Sciatic nerve (tissue), 2 donors: ENCODE measurements at places on chromosomes 13 and 19. TPM values are rescaled to one million over a fixed set of nuclear protein-coding genes. Genes with fewer than 3 reads are reported as not detected.

The TMIGD2 gene
- total RNA-seq = 0.85 TPM

The POU2F2 gene
- 5.6 TPM for total RNA-seq

The CGB1 gene
- not detected for total RNA-seq

The PPFIA3 gene
- total RNA-seq = 6.3 TPM

The UPK1A gene
- not detected for total RNA-seq

The PLEKHF1 gene
- total RNA-seq = 30.4 TPM

DNA sequence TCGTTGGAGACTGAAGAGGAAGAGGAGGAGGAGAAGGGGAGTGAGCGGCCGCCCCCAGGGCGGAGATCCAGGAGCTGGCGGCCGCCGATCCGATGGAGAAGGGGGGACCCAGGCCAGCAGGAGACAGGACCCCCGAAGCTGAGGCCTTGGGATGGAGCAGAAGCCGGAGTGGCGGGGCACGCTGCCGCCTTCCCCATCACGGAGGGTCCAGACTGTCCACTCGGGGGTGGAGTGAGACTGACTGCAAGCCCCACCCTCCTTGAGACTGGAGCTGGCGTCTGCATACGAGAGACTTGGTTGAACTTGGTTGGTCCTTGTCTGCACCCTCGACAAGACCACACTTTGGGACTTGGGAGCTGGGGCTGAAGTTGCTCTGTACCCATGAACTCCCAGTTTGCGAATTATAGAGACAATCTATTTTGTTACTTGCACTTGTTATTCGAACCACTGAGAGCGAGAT, 1.8 kb downstream of the GADD45B start:
- no peak for DNase-seq

- no peak for DNase-seq
Observed at GRCh38 chr19:17264641-17264979, at the start of gene USHBP1. Gene USHBP1 (minus strand): TSS chr19:17264745. CDS start chr19:17264299, 446 bp downstream.

DNA sequence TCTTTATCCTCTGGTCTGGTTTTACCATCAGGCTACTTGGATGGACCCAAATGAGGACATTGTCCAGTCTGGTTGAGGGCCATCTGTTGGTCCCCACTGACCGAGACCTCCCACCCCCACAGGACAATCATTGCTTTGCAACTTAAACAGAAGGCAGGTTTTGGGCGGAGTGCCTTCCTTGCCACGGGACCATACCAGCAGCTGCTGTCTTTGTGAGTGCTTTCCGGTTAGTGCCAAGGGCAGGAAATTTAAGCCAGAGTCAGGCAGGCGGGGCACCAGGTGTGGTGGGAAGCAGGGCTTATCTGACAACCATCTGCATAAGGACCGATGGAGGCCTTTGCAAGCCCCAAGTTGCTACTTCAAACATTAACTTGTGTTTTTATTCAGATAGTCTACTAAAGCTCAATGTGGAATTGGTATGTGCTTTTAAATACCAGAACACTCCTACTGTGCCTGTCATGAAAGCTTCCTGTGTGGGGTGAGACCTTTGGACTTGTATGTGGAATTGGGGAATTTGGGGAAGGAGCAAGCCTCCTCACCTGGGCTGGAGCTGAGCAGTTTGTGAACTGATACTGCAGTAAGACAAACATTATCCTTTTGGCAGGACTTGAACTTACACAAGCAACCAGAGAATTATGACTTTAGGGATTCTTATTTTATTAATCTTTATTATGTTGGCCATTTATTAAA, 39.3 kb upstream of the UBE2L5 start:
- DNase-seq = no peak

DNA sequence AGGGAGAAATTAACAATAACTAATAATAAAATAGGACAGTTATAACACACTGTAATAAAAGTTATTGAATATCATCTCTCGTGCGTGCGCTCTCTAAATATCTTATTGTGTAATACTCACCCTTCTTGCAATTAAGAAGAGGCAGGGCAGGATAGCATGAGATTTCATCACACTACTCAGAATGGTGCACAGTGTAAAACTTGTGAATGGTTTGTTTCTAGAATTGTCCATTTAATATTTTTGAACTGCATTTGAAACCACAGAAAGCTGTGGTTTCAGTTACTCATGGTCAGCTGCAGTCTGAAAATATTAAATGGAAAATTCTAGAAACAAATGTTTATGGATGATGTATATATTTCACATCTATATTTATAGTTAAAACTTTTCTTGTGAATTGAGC, 161.1 kb downstream of the DCT start:
- DNase-seq = no peak

DNA sequence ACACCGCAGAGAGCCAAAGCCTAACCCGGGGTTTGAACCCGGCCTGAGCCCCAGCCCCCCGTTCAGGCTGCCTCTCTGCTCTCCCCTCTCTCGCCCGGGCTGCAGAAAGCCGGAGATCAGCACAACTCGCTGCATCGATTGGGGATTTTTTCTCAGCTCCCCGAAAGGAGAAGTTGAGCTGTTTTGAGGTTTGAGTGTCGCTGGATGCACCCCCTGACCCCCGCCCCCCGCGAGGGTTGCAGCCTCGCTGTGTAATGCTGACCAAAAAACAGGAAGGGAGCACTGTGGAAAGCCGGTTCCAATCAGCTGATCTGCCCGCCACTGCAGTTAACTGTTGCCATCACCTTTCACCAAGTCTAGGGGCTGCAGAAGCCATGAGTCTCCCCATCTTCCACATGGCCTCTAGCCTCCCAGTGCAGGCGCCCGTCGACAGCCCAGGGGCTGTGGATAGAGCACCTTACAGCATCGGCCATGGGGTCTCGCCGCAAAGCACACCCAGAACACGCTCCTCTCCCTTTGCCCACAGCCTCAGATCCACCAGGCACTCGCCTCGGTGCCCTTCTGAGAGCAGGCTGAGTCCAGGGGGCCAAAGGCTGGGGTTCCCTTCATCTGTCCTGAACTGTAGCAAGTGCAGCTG, 34.5 kb downstream of the MYO9B start:
- DNase-seq = peak; percentile 79

- DNase-seq = peak; percentile 78
Observed at GRCh38 chr13:46321494-46322225, 65.4 kb downstream of the RUBCNL start.

DNA sequence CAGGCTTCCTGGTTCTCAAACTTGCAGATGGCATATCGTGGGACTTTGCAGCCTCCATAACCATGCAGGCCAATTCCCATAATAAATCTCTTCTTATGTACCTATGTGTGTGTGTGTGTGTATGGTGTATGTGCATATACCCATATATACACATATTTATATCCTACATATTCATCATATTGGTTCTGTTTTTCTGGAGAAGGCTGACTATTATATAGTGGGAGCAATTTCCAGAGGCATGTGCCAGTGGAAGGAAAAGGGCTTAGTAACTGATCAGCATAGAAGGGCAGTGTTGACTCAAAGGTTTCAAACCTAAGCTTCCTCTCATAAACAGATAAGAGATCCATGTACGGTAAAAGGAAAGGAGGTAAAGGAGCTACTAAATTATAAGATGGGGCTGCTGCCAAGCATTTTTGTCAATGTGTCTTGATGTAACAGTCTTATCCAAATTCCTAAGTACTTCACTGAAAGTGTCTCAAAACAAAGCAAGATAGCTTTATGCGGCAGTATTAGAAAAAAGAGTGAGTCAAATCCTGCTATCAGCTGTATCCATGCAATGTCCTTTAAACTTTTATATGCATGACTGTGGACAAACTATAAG, 432.1 kb downstream of the TBC1D4 start:
- no peak for DNase-seq

DNA sequence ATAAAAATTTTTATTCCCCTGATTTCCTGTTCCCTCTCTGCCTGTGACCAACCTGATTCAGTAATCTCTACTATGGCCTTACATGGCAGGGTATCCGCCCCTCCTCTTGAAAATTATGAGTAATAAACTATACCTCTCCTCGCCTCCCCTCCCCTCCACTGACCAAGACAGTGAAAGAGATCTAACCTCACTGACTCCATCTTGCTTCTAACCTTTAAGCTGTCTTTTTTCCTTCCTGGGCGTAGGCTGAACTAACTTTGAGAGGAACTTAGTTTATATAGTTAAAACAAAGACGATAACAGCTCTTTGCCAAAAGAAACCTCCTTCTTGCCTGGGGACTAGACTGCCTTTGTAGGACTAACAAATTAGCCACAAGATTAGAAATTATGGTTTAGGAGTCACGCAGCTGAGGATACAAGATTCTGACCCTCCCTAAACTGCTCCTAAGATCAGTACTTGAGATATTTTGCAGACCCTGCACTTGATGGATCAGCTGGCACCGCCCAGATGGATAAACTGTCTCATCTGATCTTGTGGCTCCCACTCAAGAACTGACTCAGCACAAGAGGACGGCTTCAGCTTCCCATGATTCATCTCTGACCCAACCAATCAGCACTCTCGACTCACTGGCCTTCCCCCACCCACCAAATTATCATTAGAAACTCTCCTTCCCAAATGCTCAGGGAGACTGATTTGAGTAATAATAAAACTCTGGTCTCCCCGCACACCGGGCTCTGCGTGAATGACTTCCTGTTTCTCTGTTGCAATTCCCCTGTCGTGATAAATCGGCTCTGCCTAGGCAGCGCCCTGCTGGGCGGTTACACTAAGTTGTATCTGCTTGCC, 187.1 kb downstream of the TDRD3 start:
- DNase-seq = peak; percentile 69

DNA sequence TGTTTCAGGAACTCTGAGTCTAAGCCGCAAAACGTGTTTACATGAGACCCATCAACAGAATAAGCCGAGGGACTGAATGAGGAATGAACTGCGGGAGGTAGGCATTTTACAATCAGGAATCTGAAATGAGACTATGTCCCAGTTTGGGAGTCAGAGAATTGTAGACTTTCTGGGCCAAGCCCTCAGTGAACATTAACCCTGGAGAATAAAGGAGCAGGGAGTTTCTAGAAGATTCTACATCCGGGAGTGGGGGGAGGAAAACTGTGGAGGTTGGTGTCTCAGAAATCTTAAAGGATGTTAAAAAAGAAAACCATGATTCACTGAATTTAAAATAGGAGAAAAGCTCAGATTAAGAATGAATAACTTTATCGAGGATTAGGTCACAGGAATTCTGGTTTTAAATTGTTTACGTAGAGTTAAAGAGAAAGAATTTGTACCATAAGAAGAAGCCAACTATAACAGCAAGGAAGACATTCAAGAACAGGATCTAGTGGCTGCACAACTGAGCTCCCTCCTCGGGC, 18.5 kb downstream of the RFX2 start:
- DNase-seq = no peak

GRCh38 chr19:13137290-13137794, 12.8 kb downstream of the STX10 start:
- no peak for DNase-seq

DNA sequence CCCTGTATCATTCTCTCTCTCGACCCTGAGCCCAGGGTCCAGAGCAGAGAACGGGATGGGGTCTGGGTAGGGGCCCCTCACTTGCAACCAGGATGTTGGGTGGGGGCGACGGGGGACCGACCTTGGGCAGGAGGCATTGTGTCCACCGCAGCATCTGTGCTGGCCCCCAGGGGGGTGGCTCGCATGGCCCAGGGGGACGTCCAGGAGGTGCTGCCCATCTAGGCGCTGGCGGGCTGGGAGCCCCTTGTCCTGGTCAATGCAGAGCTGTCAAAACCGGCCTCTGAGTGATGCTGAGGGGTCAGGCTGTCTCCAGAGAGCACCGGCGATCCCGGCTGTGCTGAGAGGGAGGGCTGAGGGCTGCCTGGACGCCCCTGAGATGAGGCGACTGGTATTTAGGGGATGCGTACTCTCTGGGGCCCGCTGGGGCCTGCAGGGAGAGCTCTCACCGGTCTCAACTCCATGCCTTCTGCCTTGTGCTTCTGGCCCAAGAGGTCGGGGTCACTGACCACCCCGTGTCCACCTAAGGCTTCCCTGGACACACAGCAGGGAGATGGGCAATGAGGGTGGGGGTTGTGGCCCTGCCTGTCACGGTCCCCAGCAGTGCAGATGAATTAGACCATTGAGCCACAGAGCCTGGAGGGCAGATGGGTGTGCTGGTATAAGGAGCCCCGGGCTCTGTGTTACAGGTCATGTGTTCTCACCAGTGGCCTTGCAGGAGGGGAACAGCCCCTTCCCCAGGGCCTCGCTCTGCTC, 8.6 kb downstream of the RPS9 start:
- no peak for DNase-seq

DNA sequence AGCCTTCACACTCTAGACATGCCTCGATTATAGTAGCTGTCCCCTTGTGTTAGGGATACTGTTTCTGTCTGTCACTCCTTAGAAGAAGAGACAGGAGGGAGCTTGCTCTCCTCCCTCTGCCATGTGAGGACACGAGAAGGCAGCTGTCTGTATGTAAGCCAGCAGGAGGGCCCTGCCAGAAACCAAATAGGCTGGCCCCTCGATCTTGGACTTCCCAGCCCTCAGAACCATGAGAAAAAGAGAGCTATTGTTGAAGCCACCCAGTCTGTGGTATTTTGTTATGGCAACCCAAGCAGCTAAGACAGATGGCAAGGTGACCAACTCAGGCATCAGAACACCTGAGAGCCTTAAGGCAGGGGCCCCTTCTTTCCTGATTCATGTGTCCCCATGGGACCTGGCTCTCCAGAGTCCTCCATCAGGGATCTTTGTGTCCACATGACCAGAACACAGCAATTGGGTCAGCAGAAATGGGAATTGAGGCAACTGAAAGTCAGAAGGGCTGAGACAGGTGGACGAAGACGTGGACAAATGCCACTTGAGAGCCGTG, 65.6 kb upstream of the NPAS1 start:
- no peak for DNase-seq

GRCh38 chr13:102317593-102317992, 84.3 kb downstream of the FGF14 start:
- peak; percentile 68 for DNase-seq

DNA sequence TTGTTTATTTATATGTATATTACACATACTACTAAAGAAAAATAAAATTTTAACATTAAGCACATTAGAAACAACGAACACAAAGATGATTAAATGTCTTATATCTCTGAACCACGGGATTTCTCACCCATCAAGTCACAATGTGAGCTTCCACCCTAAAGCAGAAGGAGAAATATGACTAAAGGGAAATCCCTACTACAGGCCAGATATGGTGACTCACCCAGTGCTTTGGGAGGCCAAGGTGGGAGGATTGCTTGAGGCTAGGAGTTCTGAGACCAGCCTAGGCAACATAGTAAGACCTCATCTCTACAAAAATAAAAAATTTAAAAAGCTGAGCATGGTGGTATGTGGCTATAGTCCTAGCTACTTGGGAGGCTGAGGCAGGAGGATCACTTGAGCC, 24.6 kb downstream of the DCT start:
- no peak for DNase-seq

- DNase-seq = no peak
Observed at GRCh38 chr19:46218160-46218559, 11.4 kb upstream of the IGFL1 start.

DNA sequence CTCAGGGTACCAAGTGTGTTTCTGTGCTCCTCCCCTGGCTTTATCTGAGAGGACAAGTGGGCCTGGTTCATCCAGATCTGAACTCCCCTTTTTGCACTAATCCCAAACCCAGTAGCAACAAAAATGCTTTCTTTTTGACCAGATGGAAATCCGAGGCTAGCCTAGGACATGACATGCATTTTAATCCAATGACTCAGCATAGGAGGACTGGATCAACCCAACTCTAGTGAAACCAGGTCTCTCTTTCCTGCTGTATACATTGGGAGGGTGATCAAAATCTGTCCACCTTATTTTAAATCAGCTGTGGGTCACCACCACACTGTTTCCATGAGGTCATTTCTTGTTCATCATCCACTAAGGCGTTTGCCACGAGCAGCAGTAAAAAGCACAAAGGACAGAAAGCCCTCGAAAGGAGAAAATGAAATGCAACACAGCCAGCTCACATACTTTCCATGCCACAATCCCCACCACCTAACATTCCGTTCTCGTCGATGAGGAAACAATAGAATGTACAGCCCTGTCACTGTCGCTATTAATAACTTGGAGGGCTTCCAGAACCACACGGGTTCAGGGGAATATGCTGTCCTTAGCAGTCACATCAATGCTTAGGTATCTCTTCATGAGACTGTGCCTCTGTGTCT, 543.0 kb downstream of the IRS2 start:
- DNase-seq = no peak
